Renal cortex interstitium (tissue), 15 donors: ENCODE measurements at places on chromosomes 6 and 20. TPM values are rescaled to one million over a fixed set of nuclear protein-coding genes. Genes with fewer than 3 reads are reported as not detected.

The HCRTR2 gene
- 0.37 TPM for polyA plus RNA-seq

GRCh38 chr6:2157441-2158127 is 87.8 kb downstream of the GMDS start:
- DNase-seq = no peak

The RAET1E gene
- polyA plus RNA-seq = 0.50 TPM

The RIMS4 gene
- 0.62 TPM for polyA plus RNA-seq

GRCh38 chr6:100730001-100730980 is 150.8 kb downstream of the ASCC3 start:
- DNase-seq = no peak

- DNase-seq = no peak
Observed at GRCh38 chr6:147578883-147579282, 70.4 kb downstream of the SAMD5 start.

DNA sequence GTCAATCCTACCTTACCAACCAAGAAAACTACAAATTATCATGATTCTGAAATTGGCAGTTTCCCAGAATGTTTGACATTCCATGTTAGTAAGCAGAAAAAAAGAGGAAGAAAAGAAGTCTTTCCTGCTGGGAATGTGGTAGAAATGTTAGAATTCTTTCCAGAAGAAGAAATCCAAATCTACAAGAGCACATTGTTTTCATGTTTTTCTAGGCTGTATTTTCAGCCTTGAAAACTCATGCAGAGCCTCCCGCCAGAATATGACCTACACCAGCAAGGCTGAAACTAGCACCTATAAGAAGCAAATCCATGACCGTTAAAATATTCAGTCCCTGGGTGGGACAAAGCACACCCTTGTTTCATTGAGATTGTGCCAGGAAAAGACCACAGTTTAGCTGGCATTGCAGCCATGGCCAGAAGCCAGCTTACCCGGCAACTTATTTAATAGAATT is 259.4 kb downstream of the GJA1 start:
- DNase-seq = no peak

GRCh38 chr6:44284121-44284520 is 13.9 kb downstream of the TMEM151B start:
- no peak for DNase-seq

- no peak for DNase-seq
Observed at GRCh38 chr20:18571578-18571977, 4.3 kb downstream of the SMIM26 start.

The NDRG3 gene
- 34.9 TPM for polyA plus RNA-seq

DNA sequence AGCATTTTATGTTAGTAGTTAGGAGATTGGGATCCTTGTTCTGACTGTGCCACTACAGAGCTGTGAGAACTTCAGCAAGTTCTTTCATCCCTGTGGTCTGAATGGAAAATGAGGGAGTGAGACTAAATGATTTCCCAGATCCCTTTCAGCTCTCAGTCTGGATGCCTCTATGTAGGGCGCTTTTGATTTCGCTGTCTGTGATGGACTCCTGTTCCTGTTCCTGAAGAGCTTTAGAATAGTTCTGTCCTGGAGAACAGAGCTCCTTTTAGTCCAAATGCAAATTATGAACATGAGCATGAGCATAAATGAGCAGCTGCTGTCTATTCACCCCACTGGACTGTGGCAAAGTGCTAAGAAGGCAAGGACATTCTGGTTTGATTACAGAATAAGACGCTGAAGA is 61.4 kb upstream of the NT5E start:
- no peak for DNase-seq

DNA sequence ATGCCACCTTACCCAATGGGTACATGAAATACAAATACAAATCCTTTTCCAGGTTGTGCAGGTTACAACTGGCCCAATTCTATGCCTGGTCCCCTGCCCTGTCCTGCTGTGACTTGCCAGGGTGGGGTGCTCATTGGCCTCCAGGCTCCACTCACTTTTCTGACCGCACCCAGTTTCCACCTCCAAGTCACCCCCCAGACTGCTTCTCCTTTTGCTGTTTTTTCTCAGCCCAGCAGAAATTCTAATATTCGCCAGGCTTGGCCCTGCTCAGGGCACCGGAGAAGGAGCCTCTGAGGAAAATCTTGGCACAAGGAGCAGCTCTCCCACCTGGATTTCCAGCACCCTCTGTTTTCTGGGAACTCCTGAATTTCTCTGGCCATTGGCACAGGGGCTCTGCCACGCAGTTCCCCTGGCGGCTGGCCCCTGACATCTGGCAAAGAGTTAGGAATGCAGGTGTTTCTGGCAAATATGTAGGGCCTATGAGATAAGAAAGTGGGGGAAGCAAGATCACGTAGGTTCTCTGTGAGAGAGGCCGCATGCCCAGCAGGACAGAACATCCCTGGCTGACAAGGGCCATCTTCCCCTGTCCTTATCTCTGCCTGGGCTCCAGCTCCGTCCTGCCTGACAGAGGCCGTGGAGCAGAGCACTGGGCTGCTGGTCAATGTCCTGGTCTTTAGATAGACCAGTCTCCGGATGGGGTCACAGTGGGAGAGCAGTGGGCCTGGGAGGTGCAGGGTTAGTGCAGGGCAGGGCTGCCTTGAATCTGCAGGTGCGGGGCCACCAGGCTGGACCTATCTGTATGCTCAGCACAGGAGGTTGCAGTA is 2.9 kb upstream of the RAET1E start:
- no peak for DNase-seq

DNA sequence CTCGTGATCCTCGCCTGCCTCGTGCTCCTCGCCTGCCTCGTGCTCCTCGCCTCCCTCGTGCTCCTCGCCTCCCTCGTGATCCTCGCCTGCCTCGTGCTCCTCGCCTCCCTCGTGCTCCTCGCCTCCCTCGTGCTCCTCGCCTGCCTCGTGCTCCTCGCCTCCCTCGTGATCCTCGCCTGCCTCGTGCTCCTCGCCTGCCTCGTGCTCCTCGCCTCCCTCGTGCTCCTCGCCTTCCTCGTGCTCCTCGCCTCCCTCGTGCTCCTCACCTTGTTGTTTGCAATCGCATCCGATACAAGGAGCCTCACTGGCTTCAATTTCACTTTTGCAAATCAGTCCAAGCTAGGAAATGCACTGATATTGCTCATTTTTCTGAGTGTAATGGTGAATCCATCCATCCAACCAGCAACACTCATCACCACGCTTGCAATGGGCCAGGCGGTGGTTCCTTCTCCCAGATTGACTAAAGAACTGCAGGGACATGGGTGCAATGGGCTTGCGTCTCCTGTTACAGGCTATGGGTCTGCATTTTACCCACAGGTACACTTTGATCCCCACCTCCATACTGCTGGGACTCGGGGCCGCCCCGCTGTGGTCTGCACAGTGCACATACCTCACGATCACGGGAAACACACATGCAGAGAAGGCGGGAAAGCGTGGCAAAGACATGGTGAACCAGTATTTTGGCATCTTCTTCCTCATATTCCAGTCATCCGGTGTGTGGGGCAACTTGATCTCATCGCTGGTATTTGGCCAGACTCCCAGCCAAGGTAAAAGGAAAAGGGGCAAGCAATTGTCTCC is 4.6 kb downstream of the UNC93A start:
- no peak for DNase-seq

The ARG1 gene
- polyA plus RNA-seq = 1.4 TPM

- peak; percentile 55 for DNase-seq
Observed at GRCh38 chr6:163296835-163297519, 117.5 kb upstream of the QKI start.

GRCh38 chr6:91080871-91081270 is 494.0 kb upstream of the MAP3K7 start:
- no peak for DNase-seq
